ENCODE measurements at places on chromosomes 6 and 20.

GRCh38 chr6:148464319-148465010, 121.8 kb downstream of the SASH1 start:
- peak; percentile 41 for DNase-seq

GRCh38 chr20:57663681-57664451, 43.6 kb upstream of the ZBP1 start:
- no peak for DNase-seq

DNA sequence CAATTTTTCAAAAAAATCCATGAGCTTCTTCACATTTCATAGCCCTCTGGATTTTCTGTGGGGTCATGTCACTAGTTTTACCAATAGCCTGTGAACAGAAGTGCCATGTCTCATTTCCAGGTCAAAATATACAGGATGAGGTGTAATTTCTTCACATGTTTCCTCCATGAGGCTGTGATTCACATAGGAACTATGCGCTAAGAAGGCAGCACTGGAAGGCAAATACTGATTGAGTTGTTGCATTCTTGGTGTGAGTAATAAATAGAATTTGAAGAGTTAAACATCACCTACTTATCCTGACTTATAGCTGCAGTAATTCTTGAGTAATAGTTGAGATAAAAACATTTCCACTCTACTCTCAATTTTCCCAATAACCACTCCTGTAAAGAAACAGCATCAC, 442.3 kb downstream of the HAO1 start:
- no peak for DNase-seq

DNA sequence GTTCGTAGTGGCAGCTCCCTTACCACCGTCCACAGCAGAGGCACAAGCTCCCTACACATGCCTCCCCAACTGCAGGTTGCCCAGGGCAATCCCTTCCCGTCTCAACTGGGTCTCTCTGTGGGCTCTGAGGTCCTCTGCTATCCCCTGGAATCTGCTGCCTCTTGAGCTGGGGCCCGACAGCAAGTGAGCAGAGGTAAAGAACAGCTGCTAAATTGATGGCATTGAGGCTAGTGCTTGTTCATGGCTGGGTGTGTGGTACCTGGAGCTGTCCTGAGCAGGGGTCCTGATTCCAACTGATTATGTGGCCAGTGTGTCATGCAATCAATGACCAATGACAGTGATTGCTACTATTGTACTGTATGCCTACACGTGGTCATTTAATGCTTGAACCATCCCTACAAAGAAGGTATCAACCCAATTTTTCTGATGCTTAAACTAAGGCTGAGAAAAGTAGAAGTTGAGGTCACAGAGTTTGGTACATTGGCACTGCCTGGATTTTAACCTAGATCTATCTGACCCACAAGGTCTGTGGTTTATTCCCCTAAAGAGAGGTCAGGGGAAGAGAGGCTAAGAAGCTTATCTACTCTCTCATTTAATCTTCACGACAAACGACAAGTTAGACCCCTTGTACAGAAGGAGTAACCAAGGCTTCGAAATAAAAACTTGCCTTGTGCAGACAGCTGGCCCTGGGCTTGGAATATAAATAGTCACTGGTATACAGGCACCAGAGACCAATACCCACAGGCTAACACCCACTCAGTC, 41.1 kb downstream of the HNF4A start:
- DNase-seq: no peak

Data from activated CD4-positive, CD25-positive, alpha-beta regulatory T cell treated with anti-CD3 and anti-CD28 coated beads, Interleukin-2, amount 50 U/mL, for 72 hours (primary cell).